ENCODE measurements at places on chromosomes 3 and 15. TPM values are rescaled to one million over a fixed set of nuclear protein-coding genes. Genes with fewer than 3 reads are reported as not detected.

GJD2 gene
- total RNA-seq, result 6.5 TPM

DUOXA2 gene
- total RNA-seq, result not detected

CCDC80 gene
- 2.9 TPM for total RNA-seq

ATP2C1 gene
- total RNA-seq, result 132 TPM

CLDN18 gene
- total RNA-seq, result not detected

HCLS1 gene
- total RNA-seq, result 0.82 TPM

FSD2 gene
- not detected for total RNA-seq

ANKRD34C gene
- total RNA-seq, result under 0.01 TPM

SYNM gene
- total RNA-seq, result 9.0 TPM

GRK7 gene
- total RNA-seq, result under 0.01 TPM

IQCF2 gene
- total RNA-seq, result not detected

FBXL22 gene
- 0.82 TPM for total RNA-seq

MYZAP gene
- 1.6 TPM for total RNA-seq

ZNF774 gene
- 4.5 TPM for total RNA-seq

AADACL2 gene
- total RNA-seq, result not detected

SLC2A2 gene
- not detected for total RNA-seq

Measured in frontal cortex (tissue), 4 donors.